GM04503 (cell line): ENCODE measurements at places on chromosomes 7 and 10.

DNA sequence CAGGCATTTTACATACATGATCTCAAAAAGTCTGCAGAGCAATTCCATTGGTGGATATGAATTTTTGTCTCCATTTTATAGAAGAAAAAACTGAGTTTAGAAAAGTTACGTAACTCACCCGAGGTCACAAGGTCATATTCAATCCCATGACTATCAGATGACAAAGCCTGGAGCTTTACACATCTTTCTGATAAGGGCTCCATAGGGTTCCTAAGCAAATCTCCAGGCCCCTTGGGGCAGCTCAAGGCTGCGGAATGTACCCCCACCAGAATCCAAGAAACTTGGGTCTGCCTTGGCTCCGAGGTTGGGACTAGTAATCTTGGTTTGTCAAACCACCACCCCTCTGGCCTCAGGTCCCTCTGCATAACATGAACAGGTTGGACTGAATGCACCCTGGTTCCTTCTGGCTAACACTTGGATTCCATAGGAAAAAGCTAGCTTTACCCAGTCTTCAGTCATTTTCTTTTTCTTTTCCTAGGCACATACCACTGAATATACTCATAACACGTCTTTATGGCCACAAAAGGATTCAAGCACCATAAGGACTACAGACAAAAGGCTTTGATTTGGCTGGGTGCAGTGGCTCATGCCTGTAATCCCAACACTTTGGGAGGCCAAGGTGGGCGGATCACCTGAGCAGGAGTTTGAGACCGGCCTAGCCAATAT, 55.5 kb downstream of the PIP4K2A start:
- DNase-seq, result no peak

DNA sequence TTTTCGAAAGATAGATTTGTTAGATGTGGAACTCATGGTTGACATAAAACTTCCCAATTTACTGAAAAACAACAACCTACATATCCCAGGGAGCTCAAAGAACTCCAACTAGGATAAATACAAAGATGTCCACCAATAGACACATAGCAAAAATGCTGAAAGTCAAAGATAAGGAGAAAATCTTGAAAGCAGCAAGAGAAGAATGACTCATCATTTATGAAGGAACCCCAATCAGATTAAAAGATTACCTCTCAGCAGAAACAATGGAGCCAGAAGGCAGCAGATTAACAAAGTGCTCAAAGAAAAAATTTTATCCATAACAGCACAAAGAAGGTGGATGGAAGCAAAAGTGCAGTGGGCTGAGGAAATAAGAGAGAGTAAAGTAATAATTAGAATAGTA, 908.6 kb downstream of the SORCS3 start:
- DNase-seq, result no peak

DNA sequence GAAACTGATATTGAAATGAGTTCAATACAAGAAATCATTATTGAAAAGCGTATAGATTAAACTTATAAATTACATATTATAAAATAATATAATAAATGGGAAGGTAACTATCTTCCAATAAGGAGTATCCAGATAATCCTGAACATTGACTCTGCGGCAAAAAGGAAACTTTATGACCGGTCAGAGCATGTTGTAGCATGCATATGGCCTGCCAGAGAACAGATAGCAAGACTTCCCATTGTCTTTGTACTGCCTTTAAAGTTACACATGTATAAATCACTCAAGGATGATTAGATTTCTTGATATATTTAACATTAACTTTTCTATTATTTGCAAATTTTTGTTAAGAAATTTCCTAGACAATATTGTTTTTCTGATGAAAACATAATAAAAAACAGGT, 56.2 kb upstream of the ETV1 start:
- no peak for DNase-seq

DNA sequence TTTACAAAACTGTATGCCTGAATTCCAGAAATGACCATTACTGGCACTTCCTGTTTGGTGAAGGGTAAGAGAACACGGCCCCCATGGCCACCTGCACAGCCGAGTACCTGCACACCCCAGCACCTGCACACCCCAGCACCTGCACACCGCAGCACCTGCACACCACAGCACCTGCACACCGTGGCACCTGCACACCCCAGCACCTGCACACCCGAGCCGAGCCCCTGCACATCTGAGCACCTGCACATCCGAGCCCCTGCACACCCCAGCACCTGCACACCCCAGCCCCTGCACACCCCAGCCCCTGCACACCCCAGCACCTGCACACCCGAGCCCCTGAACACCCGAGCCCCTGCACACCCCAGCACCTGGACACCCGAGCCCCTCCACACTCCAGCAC, 243.5 kb downstream of the DNAJB6 start:
- no peak for DNase-seq

GRCh38 chr7:95549818-95550529, 46.3 kb downstream of the PDK4 start:
- DNase-seq, result peak; percentile 13

GRCh38 chr7:6636741-6637543, at the start of gene ZNF316:
Gene ZNF316 (plus strand): TSS chr7:6637318. CDS start chr7:6642410, 5,092 bp downstream.
- no peak for DNase-seq

GRCh38 chr10:31509989-31510388, 191.0 kb downstream of the ZEB1 start:
- DNase-seq, result no peak

GRCh38 chr10:79941585-79942210, 7.2 kb downstream of the SFTPD start:
- DNase-seq, result no peak

DNA sequence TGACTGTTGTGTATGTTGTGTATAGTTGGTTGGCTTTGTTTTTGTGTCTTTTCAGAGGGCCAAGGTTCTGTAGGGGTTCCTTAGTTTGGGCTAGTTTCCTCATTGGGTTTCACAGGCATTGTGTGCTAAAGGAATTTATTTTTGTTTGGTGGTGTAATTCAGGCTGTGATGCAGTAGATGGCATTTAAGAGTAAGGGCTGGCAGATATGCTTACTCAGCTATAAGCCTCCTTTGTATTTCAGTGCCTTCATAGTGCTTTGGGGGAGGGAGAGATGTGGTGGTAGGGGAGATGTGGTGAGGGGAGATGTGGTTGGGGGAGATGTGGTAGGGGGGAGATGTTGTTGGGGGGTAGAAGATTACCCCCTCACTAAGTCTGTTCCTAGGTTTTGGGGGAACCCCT, 91.7 kb downstream of the SLC25A40 start:
- no peak for DNase-seq

DNA sequence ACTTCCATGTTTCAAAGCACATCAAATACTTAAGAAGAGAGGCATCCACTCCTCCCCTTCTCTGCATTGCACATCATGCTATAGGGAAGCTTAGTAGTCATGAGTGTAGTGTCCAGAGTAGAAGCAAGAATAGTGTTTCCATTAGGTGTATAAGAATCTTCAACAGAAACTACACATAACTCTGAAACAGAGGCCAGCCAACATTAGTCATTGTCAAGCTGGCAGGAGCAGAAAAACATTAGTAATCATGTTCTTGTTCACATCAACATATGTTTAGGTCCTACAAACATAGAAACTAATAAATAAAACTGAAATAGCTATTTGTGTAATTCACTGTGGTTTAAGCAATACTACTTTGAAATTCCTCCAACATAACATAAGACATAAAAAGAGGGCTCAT, 370.2 kb downstream of the PPP1R3A start:
- no peak for DNase-seq

GRCh38 chr10:88342733-88343310, 240.3 kb downstream of the RNLS start:
- no peak for DNase-seq

DNA sequence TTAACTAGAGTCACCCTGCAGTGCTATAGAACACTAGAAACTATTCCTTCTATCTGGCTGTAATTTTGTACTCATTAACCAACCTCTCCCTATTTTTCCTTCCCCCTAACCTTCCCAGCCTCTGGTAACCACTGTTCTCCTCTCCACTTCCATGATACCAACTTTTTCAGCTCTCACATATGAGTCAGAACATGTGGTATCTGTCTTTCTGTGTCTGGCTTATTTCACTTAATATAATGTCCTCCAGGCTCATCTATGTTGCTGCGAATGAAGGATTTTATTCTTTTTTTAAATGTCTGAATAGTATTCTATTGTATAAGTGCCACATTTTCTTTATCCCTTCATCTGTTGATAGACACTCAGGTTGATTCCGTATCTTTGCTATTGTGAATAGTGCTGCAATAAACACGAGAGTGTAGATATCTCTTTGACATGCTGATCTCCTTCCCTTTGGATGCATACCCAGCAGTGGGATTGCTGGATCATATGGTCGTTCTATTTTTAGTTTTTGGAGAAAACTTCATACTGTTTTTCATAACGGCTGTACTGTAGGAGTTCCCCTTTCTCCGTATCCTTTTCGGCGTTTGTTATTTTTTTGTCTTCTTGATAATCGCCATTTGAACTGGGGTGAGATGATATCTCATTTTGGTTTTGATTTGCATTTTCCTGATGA, 101.4 kb downstream of the FAM107B start:
- DNase-seq, result no peak

DNA sequence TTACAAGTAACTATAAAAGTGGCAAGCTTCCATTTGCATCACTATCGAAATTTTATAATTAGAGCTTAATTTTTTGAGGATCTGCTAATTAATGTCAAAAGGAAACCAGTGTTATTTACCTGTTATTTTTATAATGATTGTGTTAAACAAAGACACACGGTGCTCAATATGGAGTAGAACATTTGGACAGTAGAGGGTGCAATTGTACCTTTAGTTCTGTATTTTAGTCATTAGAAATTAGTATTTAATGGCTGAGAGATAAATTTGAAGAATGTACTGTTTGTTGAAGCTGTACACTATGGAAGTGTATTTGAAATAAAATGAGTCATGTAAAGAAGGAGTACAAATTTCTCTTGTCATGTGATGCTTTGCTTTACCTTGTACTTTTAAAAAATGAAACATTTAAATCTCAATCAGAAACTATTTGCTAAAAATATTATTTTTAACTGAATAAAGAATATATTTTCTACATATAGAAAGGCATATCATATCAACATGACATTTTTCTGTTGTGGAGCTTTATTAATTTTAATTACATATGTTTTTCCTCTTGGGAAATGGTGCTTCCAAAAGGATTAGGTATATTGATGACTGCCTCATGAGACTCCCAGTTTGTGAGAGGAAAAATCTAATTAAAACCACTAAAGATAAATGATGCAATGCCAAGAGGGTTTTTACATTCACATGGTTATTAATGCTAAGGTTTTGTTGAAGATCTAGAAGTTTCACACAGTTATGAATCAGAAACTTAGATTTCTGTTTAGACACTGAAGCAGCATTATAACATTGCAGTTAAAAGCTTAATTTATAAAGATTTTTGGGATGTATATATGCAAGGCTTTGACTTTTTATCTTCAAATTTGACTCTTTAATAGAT, 10.4 kb upstream of the PRKG1 start:
- no peak for DNase-seq

GRCh38 chr10:101950213-101950612, 105.8 kb downstream of the ARMH3 start:
- DNase-seq, result no peak

GRCh38 chr7:155448632-155449007, 9.3 kb upstream of the EN2 start:
- DNase-seq, result no peak

DNA sequence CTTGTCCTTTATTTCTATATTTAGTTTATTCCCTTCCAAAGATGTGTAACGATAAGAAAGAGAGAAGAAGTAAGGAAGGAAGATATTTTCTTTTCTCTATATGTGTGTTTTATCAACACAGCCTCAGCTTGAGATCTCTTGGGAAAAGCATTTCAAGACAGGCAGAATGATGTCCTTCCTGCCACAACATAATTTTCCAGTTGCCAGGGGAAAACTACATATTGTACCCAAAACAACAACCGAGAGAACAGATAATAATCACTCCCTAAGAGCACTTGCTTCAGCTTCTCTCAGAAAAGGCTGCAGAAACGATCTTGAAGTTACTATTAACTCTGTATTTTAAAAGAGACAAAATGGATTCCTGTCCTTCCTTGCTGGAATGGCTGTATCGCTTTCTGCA, 151.4 kb upstream of the ITGB1 start:
- DNase-seq, result no peak

DNA sequence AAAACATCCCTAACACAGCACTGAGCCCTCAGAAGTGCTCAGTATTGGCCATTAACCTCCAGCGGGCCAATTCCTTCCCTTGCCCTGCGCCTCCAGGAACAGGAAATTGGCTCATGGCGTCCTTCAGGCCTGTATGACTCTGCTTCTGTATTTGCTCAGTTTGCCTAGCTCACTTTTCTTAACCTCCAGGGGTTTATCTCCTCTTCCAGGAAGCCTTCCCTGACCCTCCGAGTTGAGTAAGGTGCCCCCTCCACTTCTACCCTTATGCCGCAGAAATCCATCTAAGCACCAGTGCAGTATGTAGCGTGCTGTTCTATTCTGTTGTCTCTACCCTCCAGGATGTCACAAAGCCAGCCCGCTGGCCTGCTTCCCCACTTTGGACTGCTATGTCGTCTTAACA, 1.1 kb upstream of the SFXN4 start:
- DNase-seq, result no peak

DNA sequence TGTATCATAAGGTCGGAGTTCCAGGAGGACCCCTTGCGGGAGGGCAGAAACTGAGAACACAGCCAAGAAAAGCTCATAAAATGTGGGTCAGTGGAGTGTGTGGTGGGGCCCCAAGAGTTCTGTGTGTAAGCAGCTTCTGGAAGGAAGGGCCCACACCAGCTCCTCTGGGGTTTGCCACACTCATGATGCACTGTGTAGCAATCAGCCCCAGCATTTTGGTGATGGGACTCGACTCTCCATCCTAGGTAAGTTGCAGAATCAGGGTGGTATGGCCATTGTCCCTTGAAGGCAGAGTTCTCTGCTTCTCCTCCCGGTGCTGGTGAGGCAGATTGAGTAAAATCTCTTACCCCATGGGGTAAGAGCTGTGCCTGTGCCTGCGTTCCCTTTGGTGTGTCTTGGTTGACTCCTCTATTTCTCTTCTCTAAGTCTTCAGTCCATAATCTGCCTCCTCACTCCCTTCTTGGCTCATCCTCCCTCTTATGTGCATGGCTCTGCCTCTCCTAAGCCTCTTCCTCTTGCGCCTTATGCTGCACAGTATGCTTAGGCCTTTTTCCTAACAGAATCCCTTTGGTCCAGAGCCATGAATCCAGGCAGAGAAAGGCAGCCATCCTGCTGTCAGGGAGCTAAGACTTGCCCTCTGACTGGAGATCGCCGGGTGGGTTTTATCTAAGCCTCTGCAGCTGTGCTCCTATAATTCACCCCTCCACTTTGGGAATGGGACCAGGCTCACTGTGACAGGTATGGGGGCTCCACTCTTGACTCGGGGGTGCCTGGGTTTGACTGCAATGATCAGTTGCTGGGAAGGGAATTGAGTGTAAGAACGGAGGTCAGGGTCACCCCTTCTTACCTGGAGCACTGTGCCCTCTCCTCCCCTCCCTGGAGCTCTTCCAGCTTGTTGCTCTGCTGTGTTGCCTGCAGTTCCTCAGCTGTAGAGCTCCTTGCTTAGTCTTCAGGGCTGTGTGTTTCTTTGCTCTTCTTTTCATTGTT, 17.8 kb downstream of the PRSS2 start:
- DNase-seq, result no peak

GRCh38 chr10:80787952-80788351, 250.2 kb downstream of the SH2D4B start:
- DNase-seq, result no peak
